ENCODE measurements at places on chromosomes 2 and 18. TPM values are rescaled to one million over a fixed set of nuclear protein-coding genes. Genes with fewer than 3 reads are reported as not detected.
A peak's percentile ranks its signal among the peaks of the same experiment; 100 is the strongest.

Gene SLC9A4
- total RNA-seq = 0.11 TPM

Gene ATP9B
- total RNA-seq = 49.4 TPM

Gene FAM124B
- not detected for total RNA-seq

Gene TTC31
- 26.1 TPM for total RNA-seq

DNA sequence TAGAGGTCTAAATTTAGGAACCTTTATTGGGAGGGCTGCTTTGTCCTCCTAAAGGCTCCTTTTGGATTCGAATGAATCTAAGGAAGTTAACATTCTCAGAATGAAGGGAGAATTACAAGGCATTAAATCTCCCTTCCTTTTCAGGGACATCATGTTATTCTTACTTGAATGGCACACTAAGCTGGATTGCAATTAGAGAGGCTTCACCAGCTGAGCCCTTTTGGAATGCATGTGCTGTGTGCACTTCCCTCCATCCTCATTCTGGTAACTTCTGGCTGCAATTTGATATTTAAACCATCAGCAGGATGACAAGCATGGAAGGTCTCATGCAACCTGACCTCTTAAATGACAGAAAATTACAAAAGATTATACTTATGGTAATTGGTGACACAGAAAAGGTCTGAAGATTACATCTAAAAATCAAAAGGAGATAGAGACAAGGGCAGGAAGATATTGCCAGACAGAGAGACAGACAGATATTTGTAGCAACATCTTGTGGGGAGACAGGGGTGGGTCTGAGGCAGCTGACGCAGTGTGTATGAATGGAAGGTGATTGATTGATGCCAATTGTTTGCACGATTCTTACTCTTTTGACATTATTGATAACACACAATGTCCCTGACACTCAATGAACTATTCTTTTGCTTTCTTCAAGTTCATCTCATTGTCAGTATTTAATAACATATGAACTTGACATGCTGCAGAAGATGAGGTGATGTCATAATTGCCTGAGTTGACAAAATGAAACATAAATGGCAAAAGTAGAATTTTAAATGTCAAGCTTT, 570.8 kb upstream of the GYPC start:
- no peaks in the 10 kb centered on the region for H3K27me3 ChIP-seq
- H3K4me1 ChIP-seq = no peaks in the 10 kb centered on the region
- H3K27ac ChIP-seq = no peak overlapping the region
- H3K4me3 ChIP-seq = no peak overlapping the region
- no peaks in the 10 kb centered on the region for H3K36me3 ChIP-seq

DNA sequence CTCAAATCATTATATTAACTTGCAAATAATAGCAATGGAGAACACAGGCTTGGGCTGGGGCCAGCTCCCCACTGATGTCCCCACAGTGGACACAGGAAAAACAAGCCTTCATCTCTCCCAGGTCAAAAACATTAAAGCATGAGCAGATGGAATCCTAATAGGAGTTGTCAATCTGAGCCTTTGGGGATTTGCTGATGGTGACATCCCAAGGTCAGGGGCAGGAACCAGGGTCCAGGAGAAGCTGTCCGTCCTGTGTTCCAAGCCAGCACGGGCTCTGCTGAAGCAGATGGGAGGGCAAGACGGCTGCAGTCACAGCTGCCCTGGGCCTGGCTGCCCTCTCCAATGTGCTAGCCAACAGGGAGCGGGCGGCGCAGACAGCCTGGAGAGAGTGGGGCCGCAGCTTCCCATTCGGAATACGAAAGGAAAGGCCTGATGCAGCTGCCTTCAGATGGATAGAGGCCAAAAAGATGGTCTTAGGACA, 135.5 kb downstream of the NDUFA10 start:
- peaks cover 4% of the 10 kb centered on the region for H3K36me3 ChIP-seq
- H3K4me1 ChIP-seq = no peaks in the 10 kb centered on the region
- H3K4me3 ChIP-seq = no peak overlapping the region
- H3K27me3 ChIP-seq = peaks cover 34% of the 10 kb centered on the region
- DNase-seq = peak; percentile 27
- H3K27ac ChIP-seq = no peak overlapping the region

DNA sequence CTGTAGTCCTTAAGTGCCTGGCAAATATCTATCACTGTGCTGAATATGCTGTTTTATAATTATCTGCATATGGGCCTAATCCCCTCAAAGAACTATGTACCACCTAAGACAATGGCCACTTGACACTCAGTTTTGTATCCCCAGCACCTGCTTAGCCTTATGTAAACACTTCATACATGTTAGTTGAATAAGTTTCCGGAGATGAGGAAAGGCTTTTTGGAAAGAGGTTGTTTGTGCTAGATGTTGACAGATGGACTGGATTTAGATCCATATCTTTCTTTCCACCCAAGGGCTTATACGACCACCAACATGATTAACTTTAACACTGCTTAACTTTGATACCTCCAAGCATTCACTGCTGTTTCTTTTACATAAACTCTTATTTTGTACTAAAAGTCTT, 63.3 kb downstream of the FAM228A start:
- H3K27me3 ChIP-seq = no peaks in the 10 kb centered on the region
- H3K4me1 ChIP-seq = peaks cover 5% of the 10 kb centered on the region
- DNase-seq = no peak
- peaks cover 5% of the 10 kb centered on the region for H3K36me3 ChIP-seq
- no peak overlapping the region for H3K27ac ChIP-seq

GRCh38 chr2:201813996-201814760, 7.8 kb downstream of the CDK15 start:
- DNase-seq = no peak
- H3K36me3 ChIP-seq = peaks cover 6% of the 10 kb centered on the region
- peak overlapping the region; percentile 26 for H3K27ac ChIP-seq

DNA sequence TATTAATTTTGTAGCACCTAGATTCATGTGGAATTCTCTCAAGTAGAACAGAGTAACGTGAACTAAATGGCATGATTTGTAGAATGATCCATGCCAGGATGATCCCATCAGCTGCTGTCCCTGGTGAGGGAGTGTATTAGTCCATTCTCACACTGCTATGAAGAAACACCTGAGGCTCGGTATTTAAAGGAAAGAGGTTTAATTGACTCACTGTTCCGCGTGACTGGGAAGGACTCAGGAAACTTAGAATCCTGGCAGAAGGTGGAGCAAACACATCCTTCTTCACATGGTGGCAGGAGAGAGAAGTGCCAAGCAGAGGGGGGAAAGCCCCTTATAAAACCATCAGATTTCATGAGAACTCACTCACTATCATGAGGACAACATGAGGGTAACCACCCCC, 312.6 kb downstream of the PTPRM start:
- peaks cover 7% of the 10 kb centered on the region for H3K4me1 ChIP-seq
- H3K27ac ChIP-seq = no peak overlapping the region
- H3K27me3 ChIP-seq = no peaks in the 10 kb centered on the region
- no peak for DNase-seq

- DNase-seq = no peak
- H3K36me3 ChIP-seq = no peaks in the 10 kb centered on the region
- H3K4me3 ChIP-seq = no peak overlapping the region
- H3K4me1 ChIP-seq = peaks cover 46% of the 10 kb centered on the region
- peak overlapping the region; percentile 89 for H3K27ac ChIP-seq
Measured at GRCh38 chr2:38466876-38467767, 90.0 kb upstream of the ATL2 start.

DNA sequence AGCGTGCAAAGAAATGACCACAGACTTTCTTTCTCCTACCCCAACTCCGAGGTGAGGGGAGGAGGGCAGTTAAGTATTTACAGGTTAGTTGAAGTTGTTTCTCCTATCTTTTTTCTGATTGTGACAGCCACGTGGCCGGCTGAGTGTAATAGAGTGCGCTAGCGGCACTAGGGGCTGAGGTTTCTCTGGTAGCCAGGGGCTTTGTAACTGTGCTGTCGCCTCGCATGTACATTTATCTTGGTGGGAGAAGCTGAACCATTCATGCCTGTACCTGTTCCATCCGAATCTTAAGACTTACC, 214.1 kb upstream of the STON1 start:
- H3K27ac ChIP-seq = peak overlapping the region; percentile 95
- no peaks in the 10 kb centered on the region for H3K36me3 ChIP-seq
- no peak for DNase-seq
- peaks cover 24% of the 10 kb centered on the region for H3K4me1 ChIP-seq
- no peaks in the 10 kb centered on the region for H3K27me3 ChIP-seq

GRCh38 chr2:158580760-158581159, 124.0 kb downstream of the PKP4 start:
- H3K36me3 ChIP-seq = peaks cover 27% of the 10 kb centered on the region
- H3K27ac ChIP-seq = no peak overlapping the region
- H3K4me1 ChIP-seq = no peaks in the 10 kb centered on the region
- no peaks in the 10 kb centered on the region for H3K27me3 ChIP-seq
- no peak for DNase-seq

DNA sequence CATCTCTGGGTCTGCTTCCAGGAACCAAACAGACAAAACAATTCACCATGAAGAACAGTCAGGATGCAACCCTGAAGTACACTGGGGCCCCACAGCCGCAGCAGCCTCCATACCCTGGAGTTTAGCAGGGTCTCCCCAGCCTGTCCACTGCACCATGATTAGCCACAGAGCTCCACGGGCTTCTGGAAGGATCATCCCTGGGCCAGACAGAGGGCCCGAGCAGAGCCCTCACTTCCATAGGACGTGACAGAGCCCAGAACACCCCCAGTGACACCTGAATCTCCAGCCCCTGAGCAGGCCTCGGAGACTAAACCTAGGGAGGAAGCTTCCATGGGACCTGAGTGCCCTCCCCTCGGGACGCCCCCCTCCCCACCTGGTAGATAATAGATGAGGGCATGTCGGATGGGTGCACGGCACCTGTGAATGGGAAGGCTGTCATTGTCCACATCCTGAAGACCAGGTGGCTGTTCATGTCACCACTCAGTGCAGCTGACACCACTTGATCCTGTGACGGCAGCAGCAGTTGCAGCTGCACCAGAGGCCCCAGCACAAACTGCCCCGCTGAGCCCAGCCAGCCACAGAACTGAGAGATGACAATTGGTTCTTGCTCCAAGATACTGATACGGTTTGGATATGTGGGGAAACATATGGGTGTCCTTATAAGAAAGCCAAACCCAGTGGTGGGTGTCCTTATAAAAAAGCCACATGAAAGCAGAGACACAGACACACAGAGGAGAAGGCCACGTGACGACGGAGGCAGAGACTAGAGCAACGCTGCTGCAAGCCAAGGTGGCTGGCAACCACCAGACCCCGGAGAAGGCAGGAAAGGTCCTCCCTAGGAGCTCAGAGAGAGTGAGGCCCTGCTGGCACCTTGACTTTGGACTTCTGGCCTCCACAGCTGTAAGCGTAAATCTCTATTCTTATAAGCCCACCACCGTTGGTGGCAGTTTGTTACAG, 23.2 kb downstream of the KIF1A start:
- no peaks in the 10 kb centered on the region for H3K27me3 ChIP-seq
- H3K36me3 ChIP-seq = peaks cover 4% of the 10 kb centered on the region
- peaks cover 35% of the 10 kb centered on the region for H3K4me1 ChIP-seq
- H3K27ac ChIP-seq = no peak overlapping the region
- no peak for DNase-seq

DNA sequence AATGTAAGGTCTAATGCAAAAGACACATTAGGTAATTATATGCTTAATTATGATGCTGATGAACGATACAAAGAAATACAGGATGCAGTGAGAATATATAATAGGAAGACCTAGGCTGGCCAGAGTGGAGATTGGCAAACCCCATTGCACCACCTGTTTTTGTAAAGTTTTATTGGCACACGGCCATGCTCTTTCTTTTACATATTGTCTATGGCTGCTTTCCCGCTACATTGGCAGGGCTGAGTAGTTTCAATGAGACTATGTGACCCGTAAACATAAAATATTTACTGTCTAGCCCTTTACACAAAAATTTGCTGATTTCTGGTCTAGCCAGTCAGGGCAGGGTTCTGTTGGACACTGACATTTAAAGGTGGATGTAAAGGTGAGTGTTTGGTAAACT, 5.4 kb downstream of the SEC11C start:
- H3K36me3 ChIP-seq = no peaks in the 10 kb centered on the region
- peaks cover 3% of the 10 kb centered on the region for H3K27me3 ChIP-seq
- no peak for DNase-seq
- no peak overlapping the region for H3K4me3 ChIP-seq
- no peak overlapping the region for H3K27ac ChIP-seq

- H3K36me3 ChIP-seq = no peaks in the 10 kb centered on the region
- peaks cover 33% of the 10 kb centered on the region for H3K4me1 ChIP-seq
- H3K4me3 ChIP-seq = no peak overlapping the region
- H3K27me3 ChIP-seq = no peaks in the 10 kb centered on the region
Measured at GRCh38 chr2:226184940-226185615, 614.5 kb downstream of the IRS1 start.

GRCh38 chr2:211077216-211077767, 520.9 kb downstream of the CPS1 start:
- H3K4me1 ChIP-seq = no peaks in the 10 kb centered on the region
- no peak for DNase-seq
- peaks cover 2% of the 10 kb centered on the region for H3K27me3 ChIP-seq
- H3K4me3 ChIP-seq = no peak overlapping the region
- no peak overlapping the region for H3K27ac ChIP-seq
- no peaks in the 10 kb centered on the region for H3K36me3 ChIP-seq

GRCh38 chr2:218031261-218031660, 28.5 kb upstream of the TNS1 start:
- peaks cover 34% of the 10 kb centered on the region for H3K27me3 ChIP-seq
- peak; percentile 19 for DNase-seq
- H3K4me3 ChIP-seq = no peak overlapping the region
- no peaks in the 10 kb centered on the region for H3K36me3 ChIP-seq
- peaks cover 6% of the 10 kb centered on the region for H3K4me1 ChIP-seq
- no peak overlapping the region for H3K27ac ChIP-seq

Data from mesothelial cell of epicardium (in vitro differentiated cells).